ENCODE measurements at places on chromosomes 6 and 20. TPM values are rescaled to one million over a fixed set of nuclear protein-coding genes. Genes with fewer than 3 reads are reported as not detected.

DNA sequence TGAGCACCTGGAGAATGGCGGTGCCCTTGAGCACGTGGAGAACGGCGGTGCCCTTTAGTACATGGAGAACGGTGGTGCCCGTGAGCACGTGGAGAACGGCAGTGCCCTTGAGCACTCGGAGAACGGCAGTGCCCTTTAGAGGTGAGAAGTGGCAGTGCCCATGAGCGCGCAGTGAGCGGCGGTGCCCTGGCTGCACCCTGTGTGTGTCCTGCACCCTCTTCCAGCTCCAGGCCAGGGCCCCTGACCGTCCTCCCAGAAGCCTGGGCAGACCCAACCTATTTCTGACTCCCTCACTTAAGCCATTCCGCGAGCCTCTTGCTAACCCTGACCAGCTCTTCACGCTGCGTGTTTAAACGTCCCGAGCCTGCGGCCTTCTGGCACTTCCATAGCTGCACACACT lies 151.3 kb downstream of the DLL1 start:
- no peak for DNase-seq

The SLC22A2 gene
- 10.7 TPM for polyA plus RNA-seq

DNA sequence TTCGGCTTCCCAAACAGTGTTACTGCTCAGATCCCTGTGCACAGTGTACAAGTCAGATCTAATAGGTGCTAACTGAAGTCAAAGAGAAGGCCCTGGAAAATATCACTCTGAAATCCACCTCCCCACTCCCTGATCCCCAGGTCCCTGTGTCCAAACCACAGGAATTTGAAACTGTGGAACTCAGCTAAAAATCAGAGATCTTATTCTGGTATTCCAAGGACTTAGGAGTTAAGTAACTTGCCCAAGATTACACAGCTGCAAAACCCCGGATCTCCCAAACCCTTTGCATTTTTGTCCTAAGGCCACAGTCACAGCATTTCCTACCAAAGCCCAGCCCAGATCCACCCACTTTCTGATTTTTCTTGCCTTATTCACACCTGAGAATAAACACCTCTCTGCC lies 32.3 kb upstream of the SLC23A2 start:
- no peak for DNase-seq

DNA sequence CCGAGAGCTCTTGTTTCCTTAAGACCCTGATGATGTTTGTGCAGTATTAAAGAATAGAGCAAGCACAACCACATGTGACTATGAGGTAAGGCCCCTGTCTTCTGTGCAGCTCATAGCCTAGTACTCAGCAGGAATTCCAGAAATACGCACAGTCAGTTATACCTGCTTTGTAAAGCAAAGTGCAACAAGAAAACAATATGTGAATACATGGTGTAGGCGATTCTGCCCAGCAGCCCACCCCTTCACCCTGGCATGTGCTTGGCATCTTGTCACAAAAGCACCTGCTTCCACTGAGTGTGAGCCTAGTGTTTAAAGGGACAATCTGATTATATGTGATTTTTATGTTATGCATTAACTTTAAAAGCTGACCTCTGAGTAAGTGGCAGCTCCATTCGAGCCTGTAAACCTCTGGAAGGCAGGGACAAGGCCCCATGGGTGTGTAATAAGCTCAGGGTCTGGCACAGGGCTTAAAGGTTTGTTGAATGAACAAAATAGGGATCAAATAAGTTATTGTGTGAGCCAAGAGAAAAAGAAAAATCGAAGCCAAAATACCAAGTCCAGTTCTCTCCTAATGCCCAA lies 148.7 kb downstream of the DOK5 start:
- DNase-seq, result no peak

The FOXQ1 gene
- 9.5 TPM for polyA plus RNA-seq

The TBXT gene
- polyA plus RNA-seq, result not detected

The CD40 gene
- polyA plus RNA-seq, result 4.4 TPM

The CRISP2 gene
- polyA plus RNA-seq, result 0.16 TPM

DNA sequence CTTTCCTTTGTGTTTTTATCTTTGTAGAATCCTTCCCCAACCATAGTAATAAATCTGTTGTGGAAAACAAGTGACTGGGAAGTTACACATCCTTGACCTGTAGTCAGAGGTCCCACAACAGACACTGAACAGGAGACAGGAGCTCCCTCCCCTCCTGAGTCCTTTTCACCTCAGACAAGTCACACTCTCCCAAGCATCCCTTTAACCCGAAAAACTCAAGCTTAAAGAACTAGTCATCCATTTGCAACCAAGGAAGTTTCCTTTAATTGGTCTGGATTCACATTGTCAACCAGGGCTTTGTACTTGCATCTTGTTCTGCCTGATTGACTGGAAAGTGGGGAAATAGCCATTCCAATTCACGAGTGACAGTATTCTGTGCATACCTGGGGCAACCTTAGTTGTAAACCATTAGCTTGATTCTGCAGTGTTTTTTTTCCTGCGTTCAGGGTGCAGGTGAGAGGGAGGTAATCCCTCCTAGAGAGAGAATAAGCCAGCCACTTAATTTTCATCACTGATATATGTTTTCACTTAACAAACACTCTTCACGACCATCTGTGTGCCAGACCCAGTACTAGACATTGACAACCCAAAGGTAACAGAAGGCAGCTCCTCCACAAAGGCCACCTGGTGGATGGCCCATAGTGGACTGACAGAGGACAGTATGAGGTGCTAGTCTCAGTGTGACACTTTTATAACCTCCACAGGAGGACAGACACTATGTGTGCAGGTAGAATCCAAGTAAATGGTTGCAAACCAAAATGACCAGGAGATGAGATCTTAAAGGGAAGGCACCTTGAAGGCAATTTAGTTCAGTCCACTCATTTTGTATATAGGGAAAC lies 112.4 kb downstream of the SLX4IP start:
- no peak for DNase-seq

DNA sequence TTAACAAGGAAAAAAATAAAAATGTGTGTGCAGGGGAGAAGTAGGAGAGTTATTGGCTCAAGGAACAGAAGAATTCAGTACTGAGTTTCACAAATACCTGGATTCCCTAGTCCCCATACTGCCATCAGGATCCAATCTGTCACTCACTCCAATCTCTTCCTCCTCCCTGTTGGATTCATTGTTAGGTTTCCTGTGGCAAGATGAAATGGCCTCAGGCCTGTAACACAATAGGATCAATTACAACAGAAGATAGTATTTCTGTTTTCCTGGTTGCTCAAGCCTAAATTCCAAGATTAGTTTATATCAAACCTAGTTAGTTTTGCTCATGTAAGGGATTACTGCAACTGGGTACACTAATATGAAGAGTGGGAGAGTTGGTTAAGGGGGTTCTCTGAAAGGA lies 24.4 kb downstream of the HCRTR2 start:
- DNase-seq, result no peak

GRCh38 chr6:169252505-169253189 lies 999 bp downstream of the THBS2 start:
- no peak for DNase-seq

- no peak for DNase-seq
Observed at GRCh38 chr6:101396548-101397173, 3.2 kb downstream of the GRIK2 start.

- DNase-seq, result no peak
Observed at GRCh38 chr6:41670703-41671360, 32.6 kb downstream of the MDFI start.

The TRIM40 gene
- not detected for polyA plus RNA-seq

The SLC35B3 gene
- 34.8 TPM for polyA plus RNA-seq

DNA sequence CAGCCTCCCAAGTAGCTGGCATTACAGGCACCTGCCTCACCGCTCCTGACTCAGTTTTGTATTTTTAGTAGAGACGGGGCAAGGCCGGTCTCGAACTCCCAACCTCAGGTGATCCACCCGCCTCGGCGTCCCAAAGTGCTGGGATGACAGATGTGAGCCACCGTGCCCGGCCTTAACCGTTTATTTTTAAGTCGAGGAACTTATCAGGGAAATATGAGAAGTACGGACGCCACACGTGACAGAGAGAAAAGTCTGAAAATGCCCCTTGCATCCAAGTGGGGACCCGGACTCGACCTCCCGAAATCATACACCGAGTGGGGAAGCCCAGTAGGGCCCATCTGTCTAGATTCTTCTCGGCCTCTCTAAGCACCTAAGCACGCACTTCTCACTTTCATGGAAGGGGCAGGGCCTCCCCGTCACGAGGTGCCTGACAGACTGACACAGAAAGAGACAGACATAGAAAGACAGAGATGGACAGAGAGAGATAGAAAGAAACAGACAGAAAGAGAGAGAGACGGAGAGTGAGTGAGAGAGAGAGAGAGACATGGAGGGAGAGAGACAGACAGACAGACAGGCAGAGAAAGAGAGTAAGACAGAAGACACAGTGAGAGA lies 756.5 kb upstream of the DEFB115 start:
- no peak for DNase-seq

- DNase-seq, result no peak
Observed at GRCh38 chr20:19864130-19864529, 106.1 kb downstream of the RIN2 start.

DNA sequence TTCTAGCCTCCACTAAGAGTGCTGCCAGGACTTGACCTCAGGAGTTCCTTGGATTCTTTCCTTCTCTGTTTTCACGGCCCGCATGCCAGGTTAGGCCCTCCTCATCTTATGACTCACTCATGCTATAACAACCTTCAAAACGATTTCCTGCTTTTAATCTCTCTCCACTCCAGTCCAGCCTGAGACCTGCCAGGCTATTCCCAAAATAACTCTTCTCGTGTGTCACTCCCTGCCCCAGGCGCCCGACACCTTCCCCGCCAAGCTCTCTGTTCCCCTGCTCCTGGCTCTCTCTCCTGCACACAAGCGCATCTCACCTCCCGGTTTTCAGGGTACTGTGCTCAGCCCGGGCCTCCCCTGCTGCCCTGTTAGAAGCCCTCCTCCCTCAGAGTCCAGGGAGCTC lies 64.1 kb upstream of the RPS6KA2 start:
- DNase-seq, result no peak

DNA sequence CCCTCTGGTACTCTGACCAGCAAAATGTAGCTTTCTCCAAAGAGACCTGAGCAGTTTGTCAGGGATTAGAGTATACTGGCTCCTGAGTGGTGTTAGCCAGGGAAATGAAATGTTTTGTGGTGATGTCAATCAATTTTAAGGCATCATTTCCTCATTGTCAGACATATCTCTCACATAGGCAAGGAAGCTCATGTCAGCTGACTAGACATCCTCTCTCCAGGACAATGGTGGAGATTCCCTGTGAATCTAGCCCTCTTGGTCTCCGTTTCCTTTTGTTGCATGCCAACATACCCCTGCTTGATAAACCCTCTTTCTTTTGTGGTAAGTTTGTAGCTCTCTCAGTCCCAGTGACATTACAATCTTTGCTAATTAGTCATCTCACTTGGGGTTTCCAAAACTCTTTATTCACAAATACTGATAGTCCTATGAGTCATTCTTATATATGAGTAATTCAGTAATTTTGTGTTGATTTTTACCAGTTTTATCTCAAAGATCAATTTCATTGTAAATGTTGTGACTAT lies 135.6 kb upstream of the PTPRK start:
- DNase-seq, result no peak
